ENCODE measurements at places on chromosomes 6 and 20. TPM values are rescaled to one million over a fixed set of nuclear protein-coding genes. Genes with fewer than 3 reads are reported as not detected.

The C6orf15 gene
- not detected for total RNA-seq

The SIRPG gene
- not detected for total RNA-seq

The MYH7B gene
- 0.20 TPM for total RNA-seq

The TCF21 gene
- not detected for total RNA-seq

The DEFB115 gene
- total RNA-seq: not detected

The VIP gene
- not detected for total RNA-seq

The C20orf144 gene
- total RNA-seq: 0.12 TPM

The RSPO4 gene
- not detected for total RNA-seq

The RNF39 gene
- total RNA-seq: not detected

The TXLNB gene
- not detected for total RNA-seq

The PPARD gene
- 5.5 TPM for total RNA-seq

The SLC16A10 gene
- 0.44 TPM for total RNA-seq

The SOBP gene
- 1.1 TPM for total RNA-seq

The HLA-DQB2 gene
- not detected for total RNA-seq

The CAP2 gene
- 11.7 TPM for total RNA-seq

The E2F1 gene
- 29.6 TPM for total RNA-seq

The ZNF391 gene
- 0.25 TPM for total RNA-seq

The CFAP61 gene
- 0.45 TPM for total RNA-seq

The KCNK5 gene
- total RNA-seq: 1.1 TPM

The TFAP2C gene
- total RNA-seq: 17.1 TPM

The CST7 gene
- total RNA-seq: not detected

The IRAK1BP1 gene
- total RNA-seq: 0.71 TPM

The TRIM40 gene
- not detected for total RNA-seq

The PLN gene
- total RNA-seq: not detected

The SPATS1 gene
- total RNA-seq: not detected

The PTK6 gene
- total RNA-seq: 2.4 TPM

The PHACTR3 gene
- total RNA-seq: not detected

The EZR gene
- total RNA-seq: 285 TPM

The CRISP2 gene
- total RNA-seq: not detected

The MARCKS gene
- total RNA-seq: 20.5 TPM

The MAS1 gene
- total RNA-seq: not detected

The CTSZ gene
- 187 TPM for total RNA-seq

The OPRM1 gene
- not detected for total RNA-seq

The SMPD2 gene
- 14.6 TPM for total RNA-seq

The SCAF8 gene
- 21.5 TPM for total RNA-seq

The SLPI gene
- 14.6 TPM for total RNA-seq

The DSN1 gene
- 23.4 TPM for total RNA-seq

The PTCRA gene
- total RNA-seq: not detected

The VSTM2L gene
- total RNA-seq: 6.3 TPM

The PRL gene
- not detected for total RNA-seq

The CRISP3 gene
- total RNA-seq: not detected

The FAM229B gene
- 9.3 TPM for total RNA-seq

The HCRTR2 gene
- total RNA-seq: not detected

The JPH2 gene
- total RNA-seq: 0.83 TPM

The RSPH4A gene
- 0.11 TPM for total RNA-seq

The MPIG6B gene
- not detected for total RNA-seq

The VARS1 gene
- total RNA-seq: 56.1 TPM

The COMMD7 gene
- total RNA-seq: 63.7 TPM

The C20orf96 gene
- total RNA-seq: 10.9 TPM

The SEMG1 gene
- total RNA-seq: not detected

The FOXP4 gene
- total RNA-seq: 21.6 TPM

The STMND1 gene
- total RNA-seq: not detected

The FNDC1 gene
- 0.07 TPM for total RNA-seq

The UNC5CL gene
- 0.20 TPM for total RNA-seq

The C6orf58 gene
- total RNA-seq: 0.14 TPM

The ERMARD gene
- 6.4 TPM for total RNA-seq

The SRSF12 gene
- 0.80 TPM for total RNA-seq

The PNPLA1 gene
- total RNA-seq: not detected

The PREX1 gene
- 11.8 TPM for total RNA-seq

All from A549 treated with CpdA at 1 μM for 4 hours (cell line).